ENCODE measurements at places on chromosomes 3 and 15.
A peak's percentile ranks its signal among the peaks of the same experiment; 100 is the strongest.

DNA sequence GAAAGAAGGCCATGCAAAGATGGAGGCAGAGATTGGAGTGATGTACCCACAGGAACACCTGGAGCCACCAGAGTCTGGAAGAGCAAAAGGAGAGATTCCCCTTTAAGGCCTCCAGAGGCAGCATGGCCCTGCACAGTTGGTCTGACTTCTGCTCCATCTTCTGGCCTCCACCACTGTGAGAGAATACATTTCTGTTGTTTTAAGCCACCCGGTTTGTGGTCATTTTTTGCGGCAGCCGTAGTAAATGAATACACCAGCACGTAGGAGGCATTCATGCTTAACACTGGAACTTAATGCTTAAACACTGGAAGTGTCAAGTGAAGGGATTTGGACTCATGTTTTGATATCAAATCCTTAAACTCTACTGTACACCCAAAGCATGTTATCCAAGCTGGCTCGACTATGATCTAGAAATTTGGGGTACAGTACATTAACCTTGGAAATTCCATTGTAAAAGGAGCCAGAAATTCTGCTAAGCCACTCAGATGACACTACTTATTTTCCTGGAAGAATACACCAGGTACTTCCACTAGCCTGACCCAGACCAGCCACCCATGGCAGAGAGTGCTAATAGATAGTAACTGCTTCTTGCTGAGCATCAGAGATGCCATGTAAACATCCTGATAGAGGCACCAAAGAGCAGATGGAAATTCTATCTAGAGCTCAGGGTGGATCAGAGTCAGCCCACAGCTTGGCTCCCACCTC is 190.9 kb downstream of the ADAMTS9 start:
- no peak for DNase-seq

DNA sequence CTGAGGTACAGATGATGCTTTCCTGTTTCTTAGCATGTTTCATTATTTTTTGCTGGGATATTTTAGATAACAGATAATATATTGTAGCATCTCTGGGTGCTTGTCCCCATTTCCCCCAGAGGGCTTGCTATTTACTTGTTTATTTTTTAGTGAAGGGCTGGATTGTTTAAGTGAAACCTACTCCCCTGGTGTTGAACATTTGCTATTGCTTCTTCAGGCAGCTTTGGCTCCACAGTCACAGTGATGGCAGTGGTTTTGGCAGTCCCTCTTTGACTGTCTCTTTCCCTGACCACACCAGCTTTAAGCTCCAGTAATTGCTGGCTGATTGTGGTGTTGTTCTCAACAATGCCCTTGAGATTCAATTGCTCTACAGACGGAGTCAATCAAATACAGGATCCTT is 128.9 kb downstream of the KLF13 start:
- peak; percentile 2 for DNase-seq

- DNase-seq, result no peak
Measured at GRCh38 chr15:29704950-29705597, 117.2 kb downstream of the TJP1 start.

- DNase-seq, result peak; percentile 65
Measured at GRCh38 chr15:31278544-31279220, 48.0 kb upstream of the KLF13 start.

DNA sequence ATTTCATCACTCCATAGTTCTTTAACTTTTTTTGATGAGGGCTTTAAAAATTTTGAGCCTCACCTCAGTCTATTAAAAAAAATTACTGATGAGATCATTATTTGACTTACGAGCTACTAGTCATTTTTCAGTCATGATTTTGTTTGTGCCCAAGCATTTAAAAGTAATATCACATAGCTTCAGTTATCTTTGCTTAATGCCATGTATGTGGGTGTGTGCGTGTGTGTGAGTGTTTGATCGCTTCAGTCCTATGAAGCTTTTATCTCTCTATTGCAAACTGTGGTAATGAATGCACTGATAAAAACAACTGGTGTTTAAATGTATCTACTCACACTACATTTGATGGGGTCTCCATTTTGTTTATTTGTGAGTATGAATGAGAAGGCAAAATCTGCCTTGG is 49.8 kb downstream of the RSRC1 start:
- no peak for DNase-seq

DNA sequence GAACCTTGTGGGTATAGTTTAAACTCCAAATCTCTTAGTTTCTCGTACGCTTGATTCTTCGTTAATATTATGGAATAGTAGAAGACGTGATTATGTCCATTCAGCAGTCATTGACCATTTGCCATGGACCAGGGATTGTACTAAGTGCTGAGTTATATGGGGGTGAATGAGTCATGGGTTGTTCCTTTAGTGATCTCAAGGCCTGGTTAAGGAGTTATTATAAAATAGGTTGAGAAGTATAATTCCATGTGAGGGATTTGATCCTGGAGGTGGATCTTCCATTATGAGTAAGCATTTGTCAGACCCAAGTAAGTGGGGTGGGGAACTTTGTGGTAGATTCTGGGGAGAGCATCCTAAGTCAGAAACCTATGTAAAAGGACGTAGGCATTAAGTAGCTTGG is 15.4 kb downstream of the NR2C2 start:
- no peak for DNase-seq

GRCh38 chr15:65204236-65204930 is 6.9 kb downstream of the CILP start:
- DNase-seq, result no peak

Measured in RWPE2 (cell line).